ENCODE measurements at places on chromosomes 5 and 9.
A peak's percentile ranks its signal among the peaks of the same experiment; 100 is the strongest.

GRCh38 chr9:98254228-98255060 lies 1.0 kb downstream of the TBC1D2 start:
- DNase-seq = no peak

DNA sequence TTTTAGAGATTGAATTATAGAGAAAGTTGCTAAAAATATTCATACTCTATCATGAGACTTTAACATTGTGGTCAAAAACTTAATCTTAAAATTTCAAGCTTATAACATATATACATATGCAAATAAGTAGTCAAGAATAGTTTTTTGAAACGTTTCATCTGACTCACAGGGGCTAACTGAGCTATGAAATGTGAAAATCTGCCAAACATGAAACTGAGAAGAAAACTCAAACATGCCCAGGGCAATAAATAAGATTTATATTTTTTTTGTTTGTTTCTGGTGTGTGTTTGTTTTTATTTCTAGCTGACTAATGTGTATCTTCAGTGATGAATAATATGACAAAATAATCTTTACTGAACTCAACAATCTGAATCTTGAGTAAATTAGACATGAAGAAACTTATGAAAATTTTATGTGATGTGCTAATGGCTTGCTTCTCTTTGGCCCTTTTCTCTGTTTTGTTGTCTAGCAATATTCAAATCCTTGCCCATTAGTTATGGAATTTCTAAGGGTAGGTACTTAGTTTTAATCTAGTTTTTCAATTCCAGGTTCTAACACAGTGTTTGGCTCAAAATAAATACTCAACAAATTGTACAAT lies 99.9 kb downstream of the FAM174A start:
- DNase-seq = no peak

DNA sequence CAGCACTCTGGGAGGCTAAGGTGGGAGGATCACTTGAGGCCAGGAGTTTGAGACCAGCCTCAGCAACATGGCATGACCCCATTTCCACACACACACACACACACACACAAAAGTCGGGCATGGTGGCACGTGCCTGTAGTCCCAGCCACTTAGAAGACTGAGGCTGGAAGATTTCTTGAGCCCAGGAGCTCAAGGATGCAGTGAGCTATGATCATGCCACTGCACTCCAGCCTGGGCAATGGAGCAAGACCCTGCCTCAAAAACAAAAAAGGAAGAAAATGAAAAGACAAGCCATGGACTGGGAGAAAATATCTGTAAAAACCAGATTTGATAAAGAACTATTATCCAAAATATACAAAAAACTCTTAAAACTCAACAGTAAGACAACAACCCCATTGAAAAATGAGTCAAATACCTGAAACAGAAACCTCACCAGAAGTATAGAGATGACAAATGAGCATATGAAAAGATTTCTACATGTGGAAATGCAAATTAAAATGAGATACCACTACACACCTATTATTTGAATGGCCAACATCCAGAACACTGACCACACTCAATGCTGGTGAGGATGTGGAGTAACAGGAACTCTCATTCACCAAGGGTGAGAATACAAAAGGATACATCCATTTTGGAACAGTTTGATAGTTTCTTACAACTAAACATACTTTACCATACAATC lies 24.7 kb downstream of the DNAJA1 start:
- DNase-seq = no peak

- DNase-seq = peak; percentile 35
Measured at GRCh38 chr9:5425006-5425628, 12.6 kb downstream of the PLGRKT start.

DNA sequence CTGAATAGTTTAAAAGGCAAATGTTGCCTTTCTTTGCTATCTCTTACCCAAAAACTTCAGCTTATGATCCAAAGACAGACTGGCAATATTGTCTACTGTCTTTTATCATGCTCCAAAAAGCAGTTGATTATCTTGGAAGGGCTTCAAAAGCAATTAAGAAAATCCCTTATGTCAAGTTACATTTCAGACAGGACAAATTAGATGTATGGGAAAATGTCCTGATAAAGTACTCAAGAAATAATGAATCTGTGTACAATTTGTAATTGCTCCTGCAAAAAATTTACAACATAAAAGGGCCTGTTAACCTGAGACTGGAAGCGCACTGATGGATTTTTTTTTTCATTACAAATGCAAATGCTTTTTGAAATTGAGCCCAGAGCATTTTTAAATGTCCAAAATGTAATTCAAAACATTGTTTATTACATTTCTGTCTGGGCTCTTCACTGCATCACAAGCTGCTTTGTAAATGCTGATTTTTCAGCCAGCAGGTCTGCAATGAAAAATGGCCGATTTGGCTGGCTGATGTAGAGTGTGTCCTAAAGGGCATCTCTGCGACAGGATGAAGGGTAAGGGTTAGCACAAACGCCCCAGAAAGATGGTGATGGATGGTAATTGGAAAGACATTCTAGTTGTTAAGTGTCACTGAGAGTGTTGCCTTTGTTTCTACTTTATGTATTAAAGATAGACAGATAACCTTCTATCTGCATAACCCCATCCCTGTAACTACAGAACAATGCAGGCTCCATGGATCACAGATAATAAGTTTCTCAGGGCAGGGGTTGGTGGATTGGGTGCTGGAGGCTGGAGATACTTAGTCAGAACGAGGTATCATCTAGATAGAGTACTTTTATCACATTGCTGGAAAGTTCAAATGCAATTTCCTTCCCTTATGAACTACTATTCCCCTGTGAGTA lies 27.0 kb downstream of the MAT2B start:
- no peak for DNase-seq

- DNase-seq = no peak
Measured at GRCh38 chr5:177620560-177620959, 20.6 kb downstream of the B4GALT7 start.

GRCh38 chr9:133474215-133474614 lies 4.7 kb downstream of the SLC2A6 start:
- no peak for DNase-seq
